ENCODE measurements at places on chromosomes 16 and 17. TPM values are rescaled to one million over a fixed set of nuclear protein-coding genes. Genes with fewer than 3 reads are reported as not detected.

The TP53TG3 gene
- not detected for total RNA-seq

The CASKIN2 gene
- total RNA-seq: 6.9 TPM

The RMI2 gene
- 1.4 TPM for total RNA-seq

The ITGA2B gene
- total RNA-seq: not detected

The C17orf67 gene
- total RNA-seq: 0.39 TPM

The TP53TG3C gene
- total RNA-seq: not detected

The MMP25 gene
- total RNA-seq: not detected

The BRICD5 gene
- total RNA-seq: 1.1 TPM

The KCNAB3 gene
- total RNA-seq: 0.44 TPM

The MAP2K6 gene
- total RNA-seq: 3.9 TPM

The DNAH17 gene
- not detected for total RNA-seq

The AXIN1 gene
- total RNA-seq: 19.0 TPM

The FOXJ1 gene
- total RNA-seq: not detected

The PSKH1 gene
- 21.5 TPM for total RNA-seq

The C16orf89 gene
- 1.4 TPM for total RNA-seq
